Right kidney (tissue), 9 donors: ENCODE measurements at places on chromosomes 7 and 10.

- no peak for DNase-seq
Measured at GRCh38 chr10:106672517-106673175, 491.9 kb downstream of the SORCS1 start.

DNA sequence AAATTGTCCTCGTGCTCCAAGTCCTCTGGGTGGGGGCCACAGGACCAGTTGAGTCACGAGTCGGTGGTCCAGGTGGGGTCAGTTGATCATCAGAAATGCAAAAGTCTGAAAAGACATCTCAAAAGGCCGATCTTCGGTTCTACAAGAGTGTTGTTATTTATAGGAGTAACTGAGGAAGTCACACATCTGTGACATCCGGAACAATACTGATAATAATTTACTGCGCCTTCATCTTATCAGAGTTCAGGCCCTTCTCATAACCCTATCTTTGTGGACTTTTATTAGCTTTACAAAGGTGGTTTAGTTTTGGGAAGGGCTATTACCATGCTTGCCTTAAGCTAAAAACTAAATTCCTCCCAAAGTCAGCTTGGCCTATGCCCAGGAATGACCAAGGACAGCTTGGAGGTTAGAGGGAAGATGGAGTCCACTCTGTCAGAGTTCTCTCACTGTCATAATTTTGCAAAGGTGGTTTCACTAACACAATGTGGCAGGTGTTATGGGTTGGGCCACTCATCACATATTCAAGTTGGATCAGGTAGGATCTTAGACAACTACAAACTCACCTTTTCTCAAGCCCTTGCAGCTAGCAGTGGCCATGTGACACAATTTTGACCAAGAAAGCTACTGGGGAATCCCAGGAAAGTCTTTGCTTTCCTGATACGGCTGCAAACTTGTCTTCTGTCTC is 54.7 kb upstream of the CHST3 start:
- DNase-seq, result no peak

DNA sequence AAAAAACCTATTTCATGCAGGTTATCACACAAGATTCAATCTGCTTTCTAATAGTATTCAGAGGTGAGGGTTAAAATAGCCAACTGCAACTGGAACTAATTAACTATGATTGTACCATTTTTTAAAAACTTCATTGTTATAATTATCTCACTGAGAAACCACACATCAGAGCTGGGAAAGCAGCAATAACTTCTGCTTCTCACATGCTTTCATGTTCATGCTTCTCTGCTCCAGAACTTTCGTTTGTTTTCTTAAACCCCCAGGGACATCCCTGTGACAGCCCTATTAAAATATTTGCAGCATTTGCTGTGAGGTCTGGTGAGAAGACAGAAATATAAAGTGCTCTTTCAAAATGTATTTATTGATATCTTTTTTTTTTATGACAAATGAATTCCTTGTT is 389.0 kb upstream of the SORCS1 start:
- DNase-seq, result no peak

GRCh38 chr10:91798649-91799611 is 704 bp downstream of the TNKS2 start:
- peak; percentile 80 for DNase-seq

DNA sequence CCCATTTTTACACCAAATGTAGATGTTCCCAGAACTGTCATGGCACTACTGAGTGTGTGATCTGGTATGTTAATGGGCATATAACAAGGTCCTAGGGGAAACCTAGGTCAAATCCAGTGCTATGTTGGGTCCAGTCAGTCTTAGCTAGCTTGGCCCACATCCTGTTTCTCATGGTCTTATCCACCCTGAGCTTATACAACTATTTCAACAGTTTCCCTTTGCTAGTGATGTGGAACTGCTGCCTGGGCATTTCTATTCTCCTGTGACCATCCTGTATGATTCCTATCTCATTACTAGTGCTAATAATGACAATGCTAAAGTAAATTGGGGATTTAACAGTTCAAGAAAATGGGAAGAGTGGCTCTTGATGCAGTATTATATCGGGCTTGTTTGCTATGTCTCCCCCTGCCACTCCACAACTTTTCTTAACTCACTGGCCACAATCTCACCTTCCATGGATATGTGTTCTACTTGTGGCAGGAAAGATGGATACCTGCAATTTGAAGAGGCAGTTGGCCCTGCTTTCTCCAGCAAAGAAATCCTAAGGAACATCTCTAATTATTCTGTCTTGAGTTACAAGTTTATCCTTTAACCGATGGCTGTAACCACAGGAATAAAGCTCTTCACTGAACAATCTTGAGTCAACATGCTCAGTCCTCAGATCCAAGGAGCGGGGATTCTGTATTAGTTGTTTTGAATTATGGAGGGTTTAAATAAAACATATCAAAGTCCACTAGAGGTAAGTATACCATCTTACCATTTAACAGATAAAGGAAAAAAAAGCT is 707.8 kb downstream of the XPNPEP1 start:
- no peak for DNase-seq

- no peak for DNase-seq
Measured at GRCh38 chr7:81664304-81664703, 105.5 kb downstream of the HGF start.

DNA sequence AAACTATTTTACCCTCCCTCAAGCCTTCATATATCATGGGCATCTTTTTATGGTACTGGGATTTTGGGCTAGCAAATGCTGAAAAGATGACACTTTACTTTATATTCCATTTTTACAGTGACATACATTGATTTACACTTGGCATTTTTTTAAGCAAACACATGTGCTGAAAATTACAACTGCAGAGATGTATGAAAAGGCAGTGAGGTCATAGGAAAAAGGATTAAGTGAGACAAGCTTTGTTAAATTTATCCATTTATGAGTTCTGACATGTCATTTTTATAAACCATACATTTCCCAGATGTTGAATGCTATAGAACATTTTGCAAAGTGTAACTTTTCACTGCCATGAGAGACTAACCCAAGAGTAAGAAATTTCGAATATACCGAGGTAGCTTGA is 68.8 kb upstream of the RSU1 start:
- no peak for DNase-seq

DNA sequence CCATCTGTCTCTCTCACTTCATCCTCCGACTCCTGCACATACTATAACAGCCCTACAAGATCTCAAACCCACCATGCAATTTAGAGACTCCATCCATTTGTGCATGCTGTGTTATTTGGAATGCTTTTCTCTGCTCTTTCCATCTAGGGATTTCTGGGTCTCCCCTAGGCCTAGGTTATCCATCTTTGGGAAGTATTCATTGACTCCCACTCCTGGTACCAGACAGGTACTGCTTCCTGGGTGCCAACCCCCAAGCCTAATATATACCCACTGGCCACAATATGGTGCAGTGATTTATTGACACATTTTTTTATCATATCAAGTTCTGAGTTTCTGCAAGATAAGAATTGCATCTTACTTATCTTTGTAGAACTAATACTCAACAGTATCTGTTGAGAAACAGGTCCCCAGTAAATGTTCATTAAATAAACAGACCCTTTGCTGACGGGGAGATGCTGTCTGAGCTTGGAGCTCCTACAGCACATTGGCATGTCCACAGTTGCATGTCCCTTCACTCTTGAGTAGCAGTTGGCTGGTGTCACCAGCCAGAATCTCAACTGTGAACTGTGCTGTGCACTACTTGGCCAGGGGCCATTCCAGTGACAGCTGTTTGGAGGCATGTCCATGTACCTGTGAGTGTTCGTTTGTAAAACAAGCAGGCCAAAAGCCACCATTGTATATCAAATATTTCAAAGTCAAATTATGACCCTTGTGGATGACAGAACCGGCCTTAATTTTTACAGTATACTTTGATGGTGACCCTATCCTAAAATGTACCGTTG is 223.3 kb upstream of the NFE2L3 start:
- no peak for DNase-seq

- no peak for DNase-seq
Measured at GRCh38 chr10:70604106-70604505, 1.6 kb upstream of the PRF1 start.

GRCh38 chr7:10584886-10585285 is 388.8 kb upstream of the PHF14 start:
- DNase-seq, result peak; percentile 4

DNA sequence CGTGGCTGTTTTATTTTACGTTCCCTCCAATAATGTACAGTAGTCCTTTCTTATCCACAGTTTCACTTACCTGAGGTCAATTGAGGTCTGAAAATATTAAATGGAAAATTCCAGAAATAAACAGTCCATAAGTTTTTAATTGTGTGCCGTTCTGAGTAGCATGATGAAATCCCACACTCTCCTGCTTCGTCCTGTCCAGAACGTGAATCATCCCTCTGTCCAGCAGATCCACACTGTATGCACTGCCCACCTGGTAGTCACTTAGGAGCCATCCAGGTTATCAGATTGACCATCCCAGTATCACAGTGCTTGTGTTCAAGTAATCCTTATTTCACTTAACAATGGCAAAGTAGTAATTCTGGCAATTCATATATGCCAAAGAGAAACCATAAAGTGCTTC is 46.3 kb downstream of the STARD3NL start:
- DNase-seq, result no peak

DNA sequence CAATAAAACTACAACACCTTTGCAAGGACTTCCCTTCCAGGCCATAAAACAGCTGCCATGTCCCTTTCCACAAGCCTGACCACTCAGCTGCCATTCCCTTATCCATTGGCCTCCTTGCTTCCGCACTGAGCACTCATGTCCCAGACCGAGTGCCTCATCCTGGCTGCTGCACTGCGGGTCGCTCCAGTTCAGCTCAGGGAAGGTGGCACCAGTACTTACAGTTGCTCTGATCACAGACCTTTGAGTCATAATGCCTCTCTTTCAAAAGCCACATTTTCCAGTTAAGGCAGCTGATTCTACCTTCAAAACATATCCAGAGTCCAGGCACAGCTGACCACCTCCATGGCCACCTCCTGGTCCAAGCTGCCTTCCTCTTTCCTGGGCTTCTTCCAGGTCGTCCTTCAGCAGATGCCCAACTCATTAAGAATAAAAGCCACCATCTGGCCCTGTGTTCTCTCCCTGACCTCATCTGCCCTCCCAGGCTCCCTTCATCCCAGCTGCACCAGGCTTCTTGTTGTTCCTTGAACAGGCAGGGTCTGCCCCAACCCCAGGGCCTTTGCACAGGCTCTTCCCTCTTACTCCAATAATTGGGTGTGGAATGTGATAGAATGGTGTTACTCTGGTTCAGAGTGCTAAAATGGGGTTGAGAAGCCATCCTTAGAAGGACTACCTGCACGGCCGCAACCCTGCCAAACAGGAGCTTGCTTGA is 64.5 kb downstream of the RAMP3 start:
- no peak for DNase-seq

- DNase-seq, result no peak
Measured at GRCh38 chr7:137122145-137122544, 221.4 kb downstream of the PTN start.

DNA sequence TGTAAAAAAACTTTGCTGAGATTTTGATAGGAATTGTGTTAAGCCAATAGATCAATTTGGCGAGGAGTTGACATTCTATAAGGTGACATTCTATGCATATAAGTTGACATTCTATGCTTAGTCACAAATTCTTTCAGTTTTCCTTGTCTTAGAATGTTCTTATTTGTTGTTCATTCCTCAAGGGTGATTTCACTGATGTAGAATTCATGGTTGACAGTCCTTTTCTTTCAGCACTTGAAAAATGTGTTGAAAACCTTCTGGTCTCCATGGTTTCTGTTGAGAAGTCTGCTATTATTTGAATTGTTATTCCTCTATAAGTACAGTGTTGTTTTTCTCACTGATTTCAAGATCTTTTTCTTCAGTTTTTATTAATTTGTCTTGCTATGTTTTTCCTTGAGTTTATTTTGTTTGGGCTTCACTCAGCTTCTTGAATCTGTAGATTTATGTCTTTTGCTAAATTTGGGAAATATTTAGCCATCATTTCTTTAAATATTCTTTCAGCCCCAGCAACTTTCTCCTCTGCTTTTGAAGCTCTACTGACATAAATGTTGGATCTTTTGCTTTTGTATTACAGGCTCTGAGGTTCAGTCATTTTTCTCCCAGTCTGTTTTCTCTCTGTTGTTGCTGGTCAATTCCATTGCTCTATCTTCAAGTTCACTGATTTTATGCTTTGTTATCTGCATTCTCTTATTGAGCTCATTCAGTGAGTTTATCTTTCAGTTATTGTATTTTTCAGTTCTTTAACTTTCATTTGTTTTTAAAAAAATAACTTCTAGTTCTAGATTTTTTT is 154.9 kb downstream of the SDK1 start:
- DNase-seq, result no peak

DNA sequence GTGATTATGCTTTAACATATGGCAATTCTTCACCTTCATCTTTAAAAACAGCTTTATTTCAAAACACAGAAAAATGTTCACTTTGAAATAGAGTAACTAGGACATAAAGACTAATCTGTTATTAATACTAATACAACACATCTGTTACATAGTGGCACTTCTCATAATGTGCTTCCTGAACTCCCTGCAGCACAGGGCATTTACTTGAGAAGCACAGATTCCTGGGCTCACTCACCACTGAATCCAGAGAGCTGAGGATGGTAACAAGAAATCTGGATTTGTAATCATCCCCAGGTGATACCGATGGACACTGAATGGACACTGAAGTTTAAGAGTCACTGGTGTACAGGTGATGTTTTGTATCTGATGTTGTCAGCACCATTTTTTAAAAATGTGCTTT is 96.1 kb downstream of the COL28A1 start:
- DNase-seq, result no peak

DNA sequence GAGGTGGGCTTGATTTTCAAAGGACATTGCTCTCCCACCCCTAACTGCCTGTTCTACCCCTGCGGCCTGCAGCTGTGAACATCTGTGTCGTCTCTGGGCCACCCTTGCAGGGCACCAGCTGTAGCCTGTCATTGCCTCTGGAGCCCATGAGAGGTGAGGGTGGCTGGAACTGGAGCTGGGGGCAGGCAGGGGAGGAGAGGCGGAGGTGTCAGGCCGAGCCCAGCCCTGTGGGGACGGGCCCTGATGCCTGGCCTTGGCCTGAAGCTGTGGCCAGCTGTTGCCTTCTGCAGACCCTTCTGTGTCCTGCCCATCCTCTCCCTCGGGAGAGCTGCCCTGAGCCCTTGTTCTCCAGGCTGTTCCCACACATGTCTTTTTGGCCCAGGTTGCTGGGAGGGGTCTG is 44.5 kb downstream of the PALD1 start:
- peak; percentile 62 for DNase-seq

- no peak for DNase-seq
Measured at GRCh38 chr7:132817949-132818348, 241.7 kb upstream of the PLXNA4 start.

DNA sequence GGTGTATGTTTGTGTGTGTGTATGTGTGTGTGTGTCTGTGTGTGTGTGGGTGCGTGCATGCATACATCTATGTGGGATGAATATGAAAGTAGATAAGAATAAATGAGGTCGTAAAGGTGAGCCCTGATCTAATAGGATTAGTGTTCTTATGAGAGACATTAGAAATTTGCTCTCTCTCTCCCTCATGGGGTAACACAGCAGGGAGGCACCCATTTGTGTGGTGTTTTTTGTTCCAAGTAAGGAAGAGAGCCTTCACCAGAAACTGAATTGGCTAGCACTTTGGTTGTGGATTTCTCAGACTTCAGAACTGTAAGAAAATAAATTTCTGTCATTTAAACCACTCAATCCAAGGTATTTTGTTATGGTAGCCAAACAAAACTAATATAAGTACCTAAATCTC is 353.7 kb upstream of the CHRM2 start:
- no peak for DNase-seq

- DNase-seq, result peak; percentile 51
Measured at GRCh38 chr7:134766779-134767519, 12.5 kb upstream of the CALD1 start.
